ENCODE measurements at places on chromosomes 6 and 20.

GRCh38 chr20:45970646-45971424 is 1.2 kb downstream of the ZNF335 start:
- no peak for DNase-seq

DNA sequence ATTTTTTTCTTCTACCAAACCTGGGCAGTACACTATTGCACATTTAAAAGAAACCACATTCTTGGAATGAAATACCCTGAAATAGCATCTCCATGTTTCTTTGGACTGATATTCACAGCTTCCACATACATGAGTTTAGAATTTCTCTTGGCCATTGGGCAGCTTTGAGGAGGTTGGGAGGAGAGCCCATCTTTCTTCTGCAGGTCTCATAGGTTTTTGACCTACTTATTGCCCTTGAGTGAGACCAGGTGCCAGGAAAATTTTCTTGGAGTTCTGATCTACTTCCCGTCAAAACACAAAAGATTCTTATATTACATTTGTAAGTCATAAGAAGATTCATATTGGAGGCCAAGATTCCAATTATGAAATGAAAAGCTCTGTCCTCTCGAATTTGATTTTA is 212.0 kb downstream of the IBTK start:
- DNase-seq, result no peak

DNA sequence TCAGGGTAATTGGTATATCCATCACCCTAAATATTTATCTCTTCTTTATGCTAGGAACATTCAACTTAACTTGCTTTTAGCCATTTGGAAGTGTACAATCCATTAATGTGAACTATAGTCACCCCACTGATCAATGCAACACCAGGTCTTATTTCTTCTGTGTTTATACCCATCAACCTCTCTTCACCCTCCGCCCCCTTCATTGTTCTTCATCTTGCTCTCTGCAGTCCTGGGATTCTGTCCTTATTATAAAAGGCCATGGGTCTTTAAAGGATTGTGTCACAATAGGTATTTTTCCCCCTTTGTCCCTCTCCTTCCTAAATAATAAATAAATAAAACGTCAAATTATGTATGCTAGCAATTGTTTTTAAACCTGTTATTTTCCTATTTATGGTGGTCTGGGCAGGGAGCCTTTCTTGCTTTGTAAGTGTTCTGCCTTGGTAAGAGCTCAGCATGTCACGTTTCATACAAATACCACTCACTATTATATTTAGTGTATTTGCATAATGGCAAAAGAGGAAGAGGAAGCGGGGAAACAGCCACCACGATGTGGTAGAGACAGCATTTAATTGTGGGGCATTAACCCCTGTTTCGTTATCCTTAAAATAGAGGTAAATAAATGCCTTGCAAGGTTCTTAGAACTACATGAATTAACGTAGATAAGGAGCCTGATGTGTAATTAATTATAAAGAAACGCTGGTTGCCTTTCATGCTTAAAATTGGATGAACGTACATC is 1.9 kb downstream of the ABRACL start:
- no peak for DNase-seq

GRCh38 chr6:156559162-156559690 is 218.0 kb upstream of the ARID1B start:
- no peak for DNase-seq

DNA sequence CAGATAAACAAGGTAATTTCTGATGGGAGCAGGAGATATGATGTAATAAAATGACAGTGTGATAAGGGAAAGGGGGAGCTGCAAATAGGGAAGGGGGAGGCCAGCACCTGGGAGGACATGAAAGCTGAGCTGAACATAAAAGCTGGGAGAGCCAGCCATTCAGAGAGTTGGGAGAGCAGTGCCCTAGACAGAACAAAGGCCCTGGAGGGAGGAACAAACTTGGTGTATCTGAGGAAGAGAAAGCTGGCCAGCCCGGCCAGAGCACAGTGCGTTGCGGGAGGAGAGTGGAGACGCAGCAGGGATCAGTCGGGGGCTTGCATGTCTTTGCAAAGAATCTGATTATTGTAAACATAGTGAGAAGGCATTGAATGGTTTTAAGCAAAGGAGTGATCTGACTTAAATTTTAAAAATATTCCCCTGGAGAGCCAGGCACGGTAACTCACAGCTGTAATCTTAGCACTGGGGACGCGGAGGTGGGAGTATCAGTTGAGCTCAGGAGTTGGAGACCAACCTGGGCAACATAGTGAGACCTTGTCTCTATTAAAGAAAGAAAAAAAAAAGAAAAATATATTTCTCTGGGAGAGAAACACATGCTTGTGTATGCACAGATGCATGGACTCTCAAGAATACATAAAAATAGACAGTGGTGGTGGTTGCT is 318.2 kb downstream of the ZFAND3 start:
- no peak for DNase-seq

DNA sequence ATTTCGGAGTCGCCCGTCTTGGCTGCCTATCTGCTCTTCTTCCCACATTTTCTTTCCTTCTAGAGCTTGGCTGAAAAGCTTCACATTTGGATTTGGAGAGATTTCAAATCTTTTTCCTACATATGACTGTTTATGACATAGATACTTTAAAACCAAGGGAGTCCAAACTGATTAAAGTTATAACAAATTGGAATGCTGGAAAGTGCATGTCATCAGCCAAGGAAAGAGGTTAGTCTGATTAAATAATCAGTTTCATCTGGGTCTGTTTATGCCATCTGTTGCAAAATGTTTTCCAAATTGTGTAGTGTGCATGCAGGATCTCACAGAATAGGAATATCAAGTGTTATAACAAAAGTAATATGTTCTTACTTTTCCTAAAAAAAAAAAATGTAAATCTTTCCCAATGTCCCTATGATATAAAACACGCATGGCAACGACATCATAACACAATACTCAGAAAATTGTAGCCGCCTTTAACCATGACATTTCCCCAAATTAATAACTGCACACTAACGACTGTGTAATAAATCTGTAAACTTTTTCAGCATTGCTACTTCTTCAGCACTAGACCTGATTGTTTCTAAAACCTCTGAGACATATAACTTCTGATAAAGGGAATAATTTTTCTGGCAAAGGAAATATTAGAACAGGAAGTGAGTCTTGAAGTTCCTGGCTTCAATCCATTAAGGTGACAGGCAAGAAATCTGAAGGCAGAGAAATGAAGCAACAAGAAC is 230.2 kb upstream of the FOXQ1 start:
- DNase-seq, result no peak
